Hippocampal formation (tissue), 2 donors: ENCODE measurements at places on chromosomes 3 and 15.

DNA sequence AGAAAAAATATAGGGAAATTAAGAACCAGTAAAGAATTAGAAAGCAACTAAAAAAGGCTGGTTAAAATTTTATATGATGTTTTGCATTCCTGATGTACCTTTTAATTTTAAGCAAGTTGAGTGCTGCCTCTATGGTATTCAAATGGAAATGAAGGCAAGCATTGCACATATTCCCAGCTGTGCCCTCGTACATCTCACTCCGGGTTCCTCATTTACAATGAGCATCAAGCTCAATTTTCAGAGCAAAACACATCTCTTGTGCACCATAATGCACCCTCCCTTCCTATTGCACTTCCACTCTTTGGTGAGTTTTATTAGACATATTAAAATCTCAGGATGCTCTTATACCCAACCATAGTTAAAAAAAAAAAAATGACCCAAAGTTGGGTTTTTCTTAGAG lies 267.9 kb downstream of the CHST2 start:
- no peak for DNase-seq

DNA sequence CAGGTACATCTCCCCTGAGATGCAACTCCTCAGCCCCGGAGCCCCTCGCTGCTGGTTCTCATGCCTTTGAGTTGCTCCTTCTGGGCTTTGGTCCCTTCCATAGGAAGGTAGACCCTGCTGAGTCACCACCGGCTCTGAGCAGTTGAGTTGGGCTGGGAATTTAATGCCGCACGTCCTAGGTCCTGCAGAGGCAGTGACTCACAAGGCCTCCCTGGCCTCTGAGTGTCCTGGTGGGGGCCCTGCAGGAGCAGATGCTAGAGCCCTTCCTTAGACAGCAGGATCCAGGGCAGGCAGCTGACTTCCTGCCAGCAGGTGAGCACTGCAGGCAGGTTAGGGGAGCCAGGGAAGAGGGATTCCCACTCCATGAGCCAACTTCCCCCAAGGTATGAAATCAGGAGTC lies 5.5 kb upstream of the NTRK3 start:
- no peak for DNase-seq

DNA sequence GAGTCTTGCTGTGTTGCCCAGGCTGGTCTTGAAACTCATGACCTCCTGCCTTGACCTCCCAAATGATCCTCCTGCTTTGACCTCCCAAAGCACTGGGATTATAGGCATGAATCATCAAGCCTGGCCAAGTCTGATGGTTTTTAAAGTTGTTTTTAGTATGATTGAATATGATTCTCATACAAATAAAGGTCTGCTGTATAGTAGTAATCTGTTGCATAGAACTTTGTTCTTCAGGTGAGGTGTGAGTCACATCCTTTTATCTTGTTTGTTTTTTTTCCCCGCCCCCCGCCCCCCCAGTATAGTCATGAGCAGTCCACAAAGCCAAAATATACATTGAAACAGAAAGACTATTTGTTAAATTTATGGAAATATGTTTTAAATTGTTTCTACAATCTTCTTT lies 39.0 kb downstream of the UBE2E2 start:
- DNase-seq = no peak

DNA sequence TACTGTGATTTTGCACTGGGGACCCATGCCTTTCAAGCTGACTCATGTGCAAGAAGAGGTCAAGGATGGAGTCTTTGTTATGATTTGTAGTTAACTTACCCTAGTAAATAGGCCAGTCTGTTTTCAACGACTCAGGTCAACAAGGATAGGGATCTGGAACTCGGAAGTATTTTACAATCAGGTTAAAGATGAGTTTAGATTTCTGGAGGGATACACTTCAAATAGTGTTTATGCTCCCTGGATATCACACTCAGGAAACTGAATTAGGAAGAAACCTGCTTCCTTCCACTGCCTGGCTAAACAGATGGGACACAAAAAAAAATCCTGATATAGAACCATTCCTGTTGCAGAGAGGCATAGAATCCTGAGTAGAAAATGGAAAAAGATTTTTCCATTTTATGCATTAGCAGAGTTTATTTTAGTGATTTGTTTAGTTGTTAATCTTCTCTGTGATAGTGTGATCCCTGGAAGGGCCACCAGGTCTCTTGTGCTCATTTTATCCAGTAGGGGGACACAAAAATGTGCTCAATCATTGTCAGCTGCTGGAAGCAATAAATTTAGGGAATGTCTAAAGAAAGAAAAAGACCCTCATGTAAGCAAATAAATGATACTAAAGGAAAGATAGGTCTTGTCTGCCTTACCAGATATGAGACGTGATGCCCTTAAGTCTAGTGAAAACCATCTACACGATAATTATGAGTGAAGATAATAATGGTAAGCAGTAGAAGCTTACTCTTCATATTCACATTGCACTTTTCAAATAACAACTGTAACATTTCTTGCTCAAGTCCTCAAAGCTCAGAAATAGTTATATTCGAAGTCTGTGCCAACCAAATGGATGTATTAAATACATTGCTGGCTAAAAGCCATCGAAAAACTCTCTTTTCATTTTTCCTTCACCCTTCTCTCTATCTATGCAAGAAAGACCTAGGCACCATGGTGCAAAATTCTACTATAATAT lies 452.1 kb upstream of the KCNMB2 start:
- no peak for DNase-seq

GRCh38 chr15:99437315-99438223 lies 128.2 kb upstream of the MEF2A start:
- no peak for DNase-seq

- DNase-seq = no peak
Observed at GRCh38 chr15:67825881-67826716, 790 bp downstream of the SKOR1 start.

DNA sequence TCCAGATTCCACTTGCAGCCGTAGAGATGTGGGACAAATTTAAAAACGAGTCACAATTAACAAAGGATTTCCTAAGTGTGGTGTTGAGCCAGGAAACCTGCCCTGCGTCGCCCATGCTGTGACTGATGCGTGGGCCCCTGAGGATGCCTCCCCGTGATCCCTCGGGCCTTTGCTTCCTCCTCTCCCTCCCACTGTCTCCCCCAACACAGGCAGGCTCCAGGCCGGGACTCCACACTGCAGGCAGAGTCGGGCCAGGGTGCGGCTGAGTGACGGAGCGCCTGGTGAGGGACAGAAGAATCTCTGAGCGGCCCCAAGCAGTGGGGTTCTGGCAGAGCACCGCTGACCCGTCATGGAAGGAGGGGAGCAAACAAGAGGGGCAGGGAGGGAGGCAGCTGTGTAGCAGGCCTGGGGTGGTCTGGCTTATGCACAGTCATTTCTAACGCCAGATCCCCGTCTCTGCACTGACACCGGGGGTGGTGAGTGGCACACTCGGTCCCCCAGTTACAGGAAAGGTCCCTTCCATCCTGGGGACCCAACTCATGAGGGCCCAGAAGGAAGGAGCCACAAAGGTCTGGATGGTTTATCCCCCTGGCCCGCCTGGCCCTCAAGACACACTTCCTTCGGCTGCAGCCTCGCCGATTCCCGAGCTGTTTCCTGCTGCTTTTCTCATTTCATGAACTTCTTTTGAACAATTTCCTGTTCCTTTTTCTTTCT lies 91.0 kb downstream of the XXYLT1 start:
- DNase-seq = no peak

DNA sequence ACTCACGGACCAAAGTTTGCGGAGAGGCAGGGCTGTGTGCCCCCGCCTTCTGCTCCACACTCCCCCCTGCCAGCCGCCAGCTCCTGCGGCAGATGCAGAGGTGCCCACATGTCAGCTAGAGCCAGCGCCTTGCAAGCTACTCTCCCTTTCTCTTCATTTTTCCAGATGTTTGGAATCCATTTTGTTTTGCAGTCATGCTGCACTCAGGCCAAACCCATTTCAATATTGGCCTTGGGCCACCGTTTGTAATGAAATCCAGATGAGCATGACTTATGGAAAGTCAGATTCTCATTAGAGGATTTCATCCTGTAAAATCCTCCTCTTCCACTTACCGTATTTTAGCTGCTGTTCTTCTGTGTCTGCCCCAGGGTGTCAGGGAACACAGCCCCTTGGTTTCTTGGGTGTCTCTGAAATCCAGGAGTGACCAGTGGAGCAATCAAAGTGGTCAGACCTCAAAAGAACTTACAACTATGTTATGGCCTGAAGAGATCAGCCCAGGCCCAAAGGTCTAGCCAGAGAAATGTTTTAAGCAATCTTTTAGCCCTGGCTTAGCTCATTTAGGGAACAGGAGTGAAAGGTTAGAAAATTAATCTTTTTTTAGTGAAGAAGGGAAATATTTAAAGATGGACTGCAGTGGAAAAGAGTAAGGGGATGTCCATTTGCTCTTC lies 65.8 kb downstream of the AAGAB start:
- no peak for DNase-seq

GRCh38 chr3:29268651-29269050 lies 12.2 kb upstream of the RBMS3 start:
- no peak for DNase-seq

DNA sequence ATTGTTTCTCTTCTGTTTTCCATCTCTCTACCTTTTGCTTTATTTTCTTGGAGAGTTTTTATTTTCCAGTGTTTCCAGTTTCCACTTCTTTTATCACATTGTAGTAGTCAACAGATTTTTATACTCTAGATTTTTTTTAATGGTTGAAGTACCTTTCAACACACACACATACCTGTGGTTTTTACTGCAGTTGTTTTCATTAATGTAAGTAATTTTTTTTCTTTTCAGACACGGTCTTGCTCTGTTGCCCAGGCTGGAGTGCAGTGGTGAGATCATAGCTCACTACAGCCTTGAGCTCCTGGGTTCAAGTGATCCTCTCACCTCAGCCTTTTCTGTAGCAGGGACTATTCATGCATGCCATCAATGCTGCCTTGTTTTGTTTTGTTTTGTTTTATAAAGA lies 472.5 kb upstream of the SGO1 start:
- no peak for DNase-seq

GRCh38 chr3:62602987-62603386 lies 229.6 kb upstream of the FEZF2 start:
- no peak for DNase-seq

- no peak for DNase-seq
Observed at GRCh38 chr15:100966997-100967396, 47.8 kb downstream of the LRRK1 start.

- no peak for DNase-seq
Observed at GRCh38 chr15:29348336-29348914, 78.8 kb upstream of the NSMCE3 start.

DNA sequence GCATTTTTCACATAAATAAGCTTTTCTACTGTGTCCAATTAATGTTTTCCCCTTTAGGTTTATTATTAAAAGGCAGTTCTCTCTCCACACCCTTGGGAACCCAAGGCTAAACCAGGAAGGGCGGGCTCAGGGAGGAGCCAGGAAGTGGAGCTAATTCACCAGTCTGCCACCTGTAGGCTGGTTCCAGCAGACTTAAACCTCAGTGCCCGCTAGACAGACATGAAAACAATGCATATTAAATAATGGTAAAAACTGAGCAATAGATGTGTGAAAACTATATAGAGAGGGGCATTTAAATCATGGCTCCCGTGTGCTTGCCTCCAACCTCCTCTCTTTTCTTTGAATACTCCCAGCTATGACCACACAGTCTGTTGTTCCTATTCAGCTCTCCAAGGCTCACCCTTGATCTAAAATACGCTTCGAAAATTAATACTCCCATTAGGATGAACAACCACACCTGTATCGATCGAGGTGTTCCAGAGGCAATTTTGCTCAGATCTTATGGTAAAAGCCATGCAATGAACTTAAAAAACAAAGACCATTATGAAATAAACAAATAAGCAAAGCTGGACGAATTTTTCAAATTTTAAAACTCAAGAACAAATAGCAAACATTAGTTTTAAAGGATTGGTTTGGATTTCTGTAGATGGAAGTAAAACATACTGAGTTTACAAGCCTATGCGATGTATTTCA lies 253.3 kb downstream of the TJP1 start:
- DNase-seq = no peak

DNA sequence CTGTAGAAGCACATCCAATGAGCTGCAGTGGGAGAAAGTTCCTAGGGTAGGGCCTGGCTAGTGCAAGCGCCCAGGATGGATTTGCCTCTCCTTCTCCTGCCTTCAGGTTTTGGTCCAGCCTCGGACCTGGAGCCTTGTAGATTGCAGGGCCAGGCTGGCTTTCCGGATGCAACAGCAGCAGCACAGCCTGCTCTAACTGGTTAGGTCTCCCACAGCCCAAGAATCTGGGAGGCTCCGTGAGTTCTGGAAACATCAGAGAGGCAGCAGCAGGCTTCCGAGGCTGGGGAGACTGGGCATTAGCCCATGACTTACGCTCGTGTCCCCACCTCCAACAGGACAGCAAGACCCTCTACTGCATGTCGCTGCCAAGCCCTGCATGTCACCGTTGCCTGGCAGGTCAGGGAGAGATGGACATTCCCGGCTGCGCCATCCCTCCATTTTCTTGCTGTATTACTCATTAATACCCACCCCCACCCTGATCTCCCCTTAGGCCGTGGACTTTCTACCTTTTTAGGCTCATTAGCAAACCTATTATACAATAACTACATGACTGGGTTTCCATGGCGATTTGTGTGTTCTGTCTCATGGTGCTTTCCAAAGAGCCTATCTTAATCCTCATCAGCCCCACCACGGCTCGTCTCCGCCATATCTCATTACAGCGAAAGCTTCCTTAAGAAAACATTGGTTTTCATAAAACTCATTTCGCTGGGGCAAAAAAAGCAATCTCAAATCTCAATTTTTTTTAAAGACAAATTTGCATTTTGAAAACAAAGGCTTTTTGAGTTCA lies 40.9 kb upstream of the RGMA start:
- DNase-seq = no peak

DNA sequence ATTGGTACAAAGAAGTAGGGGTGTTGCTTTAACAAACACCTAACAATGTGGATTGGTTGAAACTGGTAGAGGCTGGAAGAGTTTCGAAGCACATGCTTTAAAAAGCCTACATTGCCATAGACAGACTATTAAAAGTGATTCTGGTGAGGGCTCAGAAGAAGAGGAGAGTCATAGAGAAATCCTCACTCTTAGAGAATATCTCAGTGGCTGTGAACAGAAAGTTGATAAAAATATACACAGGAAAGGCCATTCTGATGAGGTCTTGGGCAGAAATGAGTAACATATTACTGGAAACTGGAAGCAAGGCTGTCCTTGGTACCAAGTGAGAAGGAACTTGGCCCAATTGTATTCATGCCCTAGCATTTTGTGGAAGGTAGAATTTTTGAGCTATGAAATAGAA lies 173.7 kb upstream of the CRBN start:
- DNase-seq = no peak

- DNase-seq = no peak
Observed at GRCh38 chr15:30046430-30046829, 36.3 kb upstream of the GOLGA8J start.
